ENCODE measurements at places on chromosomes 5 and 9.

- DNase-seq: no peak
Observed at GRCh38 chr5:124842725-124843595, 96.5 kb upstream of the ZNF608 start.

- DNase-seq: no peak
Observed at GRCh38 chr5:169041180-169041579, 259.8 kb downstream of the SLIT3 start.

- DNase-seq: no peak
Observed at GRCh38 chr5:40733879-40734563, 21.7 kb downstream of the TTC33 start.

GRCh38 chr9:91065231-91066041 lies 263.8 kb downstream of the SYK start:
- no peak for DNase-seq

GRCh38 chr5:78279194-78279593 lies 15.3 kb downstream of the AP3B1 start:
- DNase-seq: no peak

DNA sequence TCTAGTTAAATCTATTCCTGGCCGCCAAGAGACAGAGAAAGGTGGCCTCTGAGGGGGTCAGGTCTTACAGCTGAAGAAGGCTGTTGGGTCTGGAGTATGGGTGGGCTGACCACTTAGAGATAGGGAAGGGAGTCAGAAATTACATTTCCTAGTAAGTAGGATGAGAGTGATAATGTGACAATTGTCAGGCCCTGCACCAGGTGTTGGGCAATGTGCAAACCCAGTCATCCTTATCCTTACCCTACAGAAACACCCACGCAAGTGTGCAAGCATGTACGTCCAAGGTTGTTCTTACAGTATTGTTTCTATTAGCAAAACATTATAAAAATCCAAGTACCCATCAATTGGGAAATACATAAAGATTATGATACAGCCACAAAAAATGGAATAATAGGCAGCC lies 9.5 kb downstream of the SPAAR start:
- DNase-seq: no peak
